ENCODE measurements at places on chromosomes 2 and 18.

GRCh38 chr18:32612651-32613050 is 142.0 kb upstream of the GAREM1 start:
- no peak for DNase-seq

DNA sequence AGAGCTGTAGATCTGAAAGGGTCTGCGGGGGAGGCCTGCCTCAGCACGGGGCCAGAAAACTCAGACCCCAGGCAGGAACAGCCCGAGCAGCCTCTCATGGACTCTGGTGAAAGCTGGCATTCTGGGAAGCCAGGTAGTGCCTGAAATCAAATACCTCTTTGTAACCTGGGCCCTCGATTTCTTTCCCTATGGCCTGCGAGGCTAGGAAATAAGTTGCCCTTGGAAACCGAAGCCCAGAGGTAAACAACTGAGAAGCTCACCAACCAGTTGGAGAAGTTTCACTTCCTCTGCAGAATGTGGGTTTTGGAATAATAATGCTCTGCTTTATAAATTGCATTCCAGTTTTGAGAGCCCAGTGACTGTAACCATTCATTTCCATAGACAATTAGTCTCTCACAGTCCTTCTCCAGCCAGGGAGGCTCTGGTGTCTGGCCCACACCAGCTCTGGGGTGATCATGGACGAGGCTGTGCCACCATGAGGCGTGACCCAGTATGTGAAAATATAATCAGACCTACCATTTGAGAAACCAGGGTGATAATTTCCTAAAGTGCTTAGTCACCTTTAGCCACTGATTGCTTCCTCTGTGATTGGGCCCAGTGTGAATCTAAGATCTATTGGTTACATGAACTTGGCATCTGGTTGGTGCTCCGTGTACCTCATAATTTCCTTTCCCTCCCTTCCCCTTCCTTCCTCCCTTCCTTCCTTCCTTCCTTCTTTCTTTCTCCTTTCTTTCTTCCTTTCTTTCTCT is 133.1 kb upstream of the PELI1 start:
- DNase-seq, result no peak

DNA sequence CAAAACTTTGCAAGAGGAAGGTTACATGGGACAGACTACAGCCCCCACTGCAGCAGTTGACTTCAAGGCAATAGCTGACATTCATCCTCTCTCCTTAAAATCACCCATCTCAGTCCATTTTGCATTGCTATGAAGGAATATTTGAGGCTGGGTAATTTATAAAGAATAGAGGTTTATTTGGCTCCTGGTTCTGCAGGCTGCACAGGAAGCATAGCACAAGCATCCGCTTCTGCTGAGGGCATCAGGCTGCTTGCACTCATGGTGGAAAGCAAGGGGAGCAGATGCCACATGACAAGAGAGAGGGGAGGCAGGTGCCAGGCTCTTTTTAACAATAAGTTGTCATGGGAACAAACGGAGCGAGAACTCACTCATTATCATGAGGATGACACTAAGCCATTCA is 646.0 kb downstream of the ZEB2 start:
- no peak for DNase-seq

DNA sequence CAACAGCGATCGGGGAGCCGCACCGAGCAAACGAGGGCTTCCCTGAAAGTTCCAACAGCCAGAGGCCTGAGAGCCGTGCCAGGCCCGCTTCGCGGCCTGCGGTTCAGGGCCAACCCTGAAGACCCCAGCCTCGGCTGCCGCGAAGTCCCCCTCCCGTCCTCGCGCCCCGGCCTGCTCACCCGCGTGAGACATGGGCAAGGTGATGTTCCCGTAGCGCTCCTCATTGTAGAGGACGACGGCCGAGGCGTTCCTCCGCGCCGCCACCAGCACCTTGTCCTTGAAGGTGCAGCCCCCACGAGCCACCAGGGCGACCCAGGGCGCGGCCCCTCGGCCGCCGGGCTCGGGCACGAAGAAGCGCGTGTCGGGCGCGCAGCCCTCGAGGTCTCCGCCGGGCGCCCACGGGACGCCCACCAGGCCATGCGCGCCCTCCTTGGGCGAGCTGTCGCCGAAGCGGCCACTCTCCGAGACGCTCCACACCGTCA is 510 bp downstream of the RNF149 start:
- DNase-seq, result no peak

DNA sequence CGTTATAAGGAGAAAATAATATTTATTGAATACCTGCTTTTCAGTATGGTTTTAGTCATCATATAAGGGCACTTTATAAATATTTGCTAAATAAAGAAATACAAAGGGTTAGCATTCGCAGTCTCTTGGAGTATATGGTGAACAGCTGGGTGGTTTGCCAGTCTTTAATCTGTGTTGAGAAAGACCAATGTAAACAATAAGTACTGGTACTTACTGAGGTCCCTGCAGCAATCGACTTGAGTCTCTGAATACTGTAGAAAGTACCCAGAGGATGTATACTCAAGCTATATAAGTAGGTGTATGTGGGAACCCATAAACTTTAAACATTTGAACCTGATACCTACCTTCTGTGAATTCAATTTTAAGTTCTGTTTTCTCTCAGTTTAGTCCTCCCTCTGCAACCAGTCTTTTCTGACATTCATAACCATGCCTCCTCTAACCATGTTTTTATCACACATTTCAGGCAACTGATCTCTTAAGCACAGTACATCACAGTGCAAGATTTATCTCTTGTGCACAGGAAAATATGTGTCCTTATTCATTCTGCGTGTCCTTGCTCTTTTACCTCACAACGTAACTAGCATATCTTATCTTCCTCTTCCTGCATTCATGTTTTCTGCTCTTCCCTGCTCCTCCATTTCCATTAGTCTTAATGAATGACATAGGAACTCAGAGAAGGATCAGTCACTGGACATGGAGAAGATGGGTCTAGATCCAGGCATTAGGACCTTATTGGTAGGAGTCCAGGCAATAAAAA is 21.7 kb downstream of the C18orf63 start:
- DNase-seq, result no peak

Measured in HuH-7.5 (cell line).